ENCODE measurements at places on chromosomes 16 and 17.
A peak's percentile ranks its signal among the peaks of the same experiment; 100 is the strongest.

DNA sequence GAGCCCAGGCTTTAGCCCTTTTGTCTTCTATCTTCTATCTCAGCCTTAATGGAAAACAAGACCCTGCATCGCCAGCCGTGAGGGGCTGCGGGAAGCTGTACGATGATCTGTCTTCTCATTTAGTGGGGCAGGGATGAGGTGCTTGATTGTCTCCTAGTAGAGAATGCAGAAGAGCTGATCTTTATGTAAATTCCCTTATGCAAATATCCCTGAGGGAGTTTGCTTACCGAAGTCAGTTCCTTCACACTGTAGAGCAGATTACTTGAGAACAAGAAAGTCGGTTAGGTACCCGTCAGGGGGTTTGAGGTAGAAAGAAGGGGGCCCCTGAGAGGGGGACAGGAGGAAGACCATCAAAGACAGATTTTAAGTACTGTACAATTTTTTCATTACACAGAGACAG lies 66.2 kb downstream of the IRF8 start:
- DNase-seq: no peak

DNA sequence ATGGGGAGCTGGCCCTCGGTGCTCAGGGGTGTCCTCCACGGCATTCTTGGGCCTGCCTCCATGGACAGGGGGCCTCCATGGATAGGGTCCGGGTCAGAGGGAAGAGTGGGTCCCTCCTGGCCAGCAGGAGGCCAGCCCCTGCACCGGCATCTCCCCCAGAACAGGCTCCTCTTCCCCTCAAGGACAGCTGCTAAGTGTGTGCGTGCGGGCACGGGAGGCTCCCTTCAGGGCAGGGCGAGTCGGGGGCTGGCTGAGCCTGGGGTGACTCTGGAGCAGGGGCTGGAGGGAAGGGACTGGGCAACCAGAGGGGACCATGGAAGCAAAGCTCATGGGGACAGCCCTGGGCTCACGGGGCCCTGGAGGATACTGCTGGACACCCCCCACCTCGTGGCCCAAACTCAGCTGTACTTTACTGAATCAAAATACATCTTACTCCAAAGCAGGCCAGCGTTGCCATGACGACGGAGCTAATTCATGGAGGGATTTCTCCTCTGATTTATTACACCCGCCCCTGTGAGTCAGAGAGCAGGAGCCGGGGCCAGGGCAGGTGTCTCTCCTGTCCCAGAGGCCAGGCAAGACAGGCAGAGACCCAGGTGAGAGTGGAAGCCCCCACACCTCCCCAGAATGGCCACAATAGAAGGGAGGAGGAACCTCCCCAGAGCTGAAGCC lies 2.1 kb downstream of the CASKIN1 start:
- no peak for DNase-seq

- no peak for DNase-seq
Observed at GRCh38 chr17:29578626-29579485, 10.4 kb downstream of the TP53I13 start.

DNA sequence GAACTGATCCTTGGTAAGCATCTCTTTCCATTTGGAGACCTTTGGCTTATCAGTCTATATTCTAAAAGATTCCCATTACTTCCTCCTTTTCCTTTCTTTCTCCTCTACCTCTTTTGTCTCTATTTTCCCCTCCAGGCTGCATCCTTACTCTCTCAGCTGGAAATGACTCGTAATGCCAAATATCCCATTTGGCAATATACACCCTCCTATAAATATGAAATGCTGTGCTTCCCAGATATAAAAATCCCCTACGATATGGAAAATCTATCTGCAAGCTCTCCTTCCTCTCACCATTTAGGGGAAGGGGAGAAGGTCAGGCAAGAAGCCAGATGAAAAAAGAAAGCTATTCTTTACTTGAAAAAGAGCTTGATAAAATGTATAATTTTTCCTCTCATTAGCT lies 39.9 kb downstream of the XPO6 start:
- DNase-seq: no peak

DNA sequence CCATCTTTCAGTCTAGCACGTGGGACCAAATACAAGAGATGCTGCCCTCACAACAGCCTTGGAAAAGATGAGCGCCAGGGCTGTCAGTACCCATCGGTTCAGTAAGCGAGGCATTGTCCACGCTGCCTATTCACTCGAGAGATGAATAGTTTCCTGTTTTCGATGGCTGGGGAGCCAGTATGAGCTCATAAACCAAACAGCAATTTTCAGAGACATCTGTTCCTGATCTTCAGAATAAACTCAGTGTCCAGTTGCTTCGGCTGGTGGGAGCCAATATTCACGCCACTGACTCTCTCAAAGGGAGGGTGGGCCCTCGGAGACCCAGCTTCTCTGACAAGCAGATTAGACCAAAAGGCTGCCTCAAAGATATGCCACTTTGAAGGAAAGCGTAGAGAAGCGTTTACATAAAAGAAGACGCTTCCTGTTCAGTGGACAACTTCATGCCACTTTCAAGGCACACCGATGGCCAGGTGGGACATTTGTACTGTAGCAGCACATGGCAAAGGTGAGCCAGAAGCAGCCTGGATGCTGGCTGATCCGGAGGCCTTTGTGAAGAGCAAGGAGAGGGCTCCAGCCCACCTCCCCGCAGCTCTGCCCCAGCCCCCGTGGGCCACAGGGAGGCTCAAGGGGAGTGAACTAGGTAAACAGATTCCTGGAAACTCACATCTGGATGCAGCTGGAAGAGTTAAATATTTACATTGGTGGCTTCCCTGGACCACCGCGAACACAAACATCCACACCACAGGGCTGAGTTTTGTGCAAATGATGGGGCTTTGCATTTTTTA lies 6.0 kb downstream of the TIMM22 start:
- peak; percentile 52 for DNase-seq

DNA sequence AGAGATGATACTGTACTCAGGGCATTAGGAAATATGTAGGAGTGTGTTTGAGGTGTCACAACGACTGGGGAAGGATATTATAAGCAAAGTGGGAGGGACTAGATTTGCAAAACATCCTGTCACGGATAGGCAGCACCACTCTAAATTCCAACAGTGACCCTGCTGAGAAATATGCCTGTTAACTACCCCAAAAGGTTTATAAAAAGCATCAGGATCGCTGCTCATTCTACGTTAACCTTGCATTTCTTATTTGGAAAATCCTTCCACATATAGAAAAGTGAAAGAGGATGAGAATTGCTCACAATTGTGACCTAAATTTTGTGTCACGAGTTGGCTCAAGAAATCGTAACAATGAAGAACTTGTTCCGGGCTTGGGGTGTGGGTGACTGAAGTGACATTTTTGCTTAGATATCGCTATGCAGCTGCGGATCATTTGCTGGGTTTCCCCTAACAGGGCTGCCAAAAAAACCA lies 51.6 kb downstream of the N4BP1 start:
- peak; percentile 25 for DNase-seq
